Activated T-helper 2 cell treated with anti-CD3 and anti-CD28 coated beads, Interferon-gamma antibody, Interleukin-2, Interleukin-4, amounts not matched to agents 10 μg/mL and 5 μg/mL and 100 μg/mL, durations not matched to agents 14 hours and 24 hours and 36 hours (primary cell): ENCODE measurements at places on chromosomes 6 and 20.

GRCh38 chr20:49685809-49686208, 27.9 kb downstream of the B4GALT5 start:
- no peak overlapping the region for H3K4me3 ChIP-seq
- no peaks in the 10 kb centered on the region for H3K27me3 ChIP-seq
- H3K4me1 ChIP-seq, result peaks cover 40% of the 10 kb centered on the region
- no peak for DNase-seq

DNA sequence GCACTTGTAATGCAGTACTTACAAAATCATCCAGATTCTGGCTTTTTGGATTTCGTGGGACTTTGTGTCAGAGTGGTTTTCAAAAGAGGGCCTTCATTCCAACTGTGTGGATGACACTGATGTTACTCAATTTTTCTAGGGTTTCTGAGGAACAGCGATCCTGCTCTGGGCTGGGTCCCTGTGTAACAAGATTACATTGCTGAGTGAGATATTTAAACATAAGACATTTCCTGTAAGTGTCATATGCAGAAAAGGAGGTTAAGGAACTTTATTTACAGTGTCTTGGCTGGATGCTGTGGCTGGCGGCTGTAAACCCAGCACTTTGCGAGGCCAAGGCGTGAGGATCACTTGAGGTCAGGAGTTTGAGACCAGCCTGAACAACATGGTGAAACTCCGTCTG, 6.7 kb downstream of the ZFAND3 start:
- H3K4me1 ChIP-seq, result peaks cover 52% of the 10 kb centered on the region
- no peak overlapping the region for H3K27ac ChIP-seq
- H3K4me3 ChIP-seq, result no peak overlapping the region

- DNase-seq, result no peak
- no peak overlapping the region for H3K27ac ChIP-seq
- no peak overlapping the region for H3K4me3 ChIP-seq
- peaks cover 7% of the 10 kb centered on the region for H3K27me3 ChIP-seq
- no peaks in the 10 kb centered on the region for H3K4me1 ChIP-seq
Observed at GRCh38 chr6:152085451-152085921, 278.0 kb downstream of the ESR1 start.

DNA sequence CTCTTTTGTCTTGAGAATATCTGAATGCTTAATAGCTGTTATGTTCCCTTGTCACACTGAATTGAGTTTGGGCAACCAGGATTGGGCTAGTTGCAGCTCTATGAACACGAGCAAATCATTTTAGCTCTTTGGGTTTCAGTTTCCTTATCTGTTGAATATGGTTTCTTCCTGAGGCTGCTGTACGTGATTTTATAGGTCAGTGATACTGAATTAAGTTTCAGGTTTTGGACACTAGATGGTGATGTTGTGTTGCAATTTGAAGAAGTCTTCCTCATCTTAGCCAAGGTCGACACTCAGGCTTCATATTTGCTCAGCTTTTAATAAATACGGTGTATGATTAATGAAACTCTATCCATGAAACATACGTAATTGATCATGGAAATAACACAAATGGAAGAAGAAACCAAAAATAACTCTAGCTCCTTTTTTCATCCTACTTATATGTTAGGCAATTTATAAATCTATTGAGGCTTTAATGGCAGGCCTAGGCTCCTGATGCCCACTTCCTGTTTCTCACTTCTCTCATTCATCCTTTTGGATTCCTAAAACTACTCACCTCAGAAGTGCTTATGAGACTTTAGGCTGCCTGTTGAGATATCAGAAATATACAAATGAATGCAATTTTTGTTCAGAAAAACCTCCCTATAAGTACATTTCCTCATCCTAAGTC, 354.1 kb upstream of the MAP3K7 start:
- no peaks in the 10 kb centered on the region for H3K36me3 ChIP-seq
- H3K27ac ChIP-seq, result no peak overlapping the region
- peaks cover 4% of the 10 kb centered on the region for H3K27me3 ChIP-seq
- H3K4me1 ChIP-seq, result peaks cover 5% of the 10 kb centered on the region

GRCh38 chr6:36907781-36908180, 22.0 kb downstream of the C6orf89 start:
- H3K36me3 ChIP-seq, result peaks cover 61% of the 10 kb centered on the region
- H3K27me3 ChIP-seq, result no peaks in the 10 kb centered on the region
- peaks cover 45% of the 10 kb centered on the region for H3K4me1 ChIP-seq
- H3K27ac ChIP-seq, result no peak overlapping the region

- DNase-seq, result no peak
- no peak overlapping the region for H3K4me3 ChIP-seq
- no peak overlapping the region for H3K27ac ChIP-seq
- H3K4me1 ChIP-seq, result no peaks in the 10 kb centered on the region
- H3K36me3 ChIP-seq, result peaks cover 5% of the 10 kb centered on the region
- no peaks in the 10 kb centered on the region for H3K27me3 ChIP-seq
Observed at GRCh38 chr6:88749849-88750248, 213.6 kb downstream of the RNGTT start.

DNA sequence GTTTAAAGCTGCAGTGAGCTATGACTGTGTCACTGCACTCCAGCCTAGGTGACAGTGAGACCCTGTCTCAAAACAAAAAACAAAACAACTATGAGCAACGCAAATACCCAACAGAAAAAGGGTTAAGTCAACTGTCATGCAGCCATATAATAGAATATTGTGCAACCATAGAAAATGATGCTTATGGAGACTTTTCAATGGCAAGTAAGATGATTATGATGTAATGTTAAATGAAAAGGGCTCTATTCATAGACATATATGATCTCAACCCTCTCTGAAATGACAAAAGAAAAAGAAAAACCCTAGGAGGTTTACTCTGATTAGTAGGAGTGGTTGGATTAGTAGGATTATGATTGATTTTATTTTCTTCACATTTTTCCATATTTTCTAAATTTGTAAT, 41.3 kb upstream of the TBC1D7 start:
- H3K4me1 ChIP-seq, result peaks cover 4% of the 10 kb centered on the region
- no peak for DNase-seq
- H3K4me3 ChIP-seq, result no peak overlapping the region
- H3K36me3 ChIP-seq, result no peaks in the 10 kb centered on the region
- no peak overlapping the region for H3K27ac ChIP-seq

- no peak overlapping the region for H3K27ac ChIP-seq
- peaks cover 2% of the 10 kb centered on the region for H3K27me3 ChIP-seq
- DNase-seq, result no peak
- H3K4me3 ChIP-seq, result no peak overlapping the region
Observed at GRCh38 chr6:1579096-1579495, 30.6 kb upstream of the FOXC1 start.

DNA sequence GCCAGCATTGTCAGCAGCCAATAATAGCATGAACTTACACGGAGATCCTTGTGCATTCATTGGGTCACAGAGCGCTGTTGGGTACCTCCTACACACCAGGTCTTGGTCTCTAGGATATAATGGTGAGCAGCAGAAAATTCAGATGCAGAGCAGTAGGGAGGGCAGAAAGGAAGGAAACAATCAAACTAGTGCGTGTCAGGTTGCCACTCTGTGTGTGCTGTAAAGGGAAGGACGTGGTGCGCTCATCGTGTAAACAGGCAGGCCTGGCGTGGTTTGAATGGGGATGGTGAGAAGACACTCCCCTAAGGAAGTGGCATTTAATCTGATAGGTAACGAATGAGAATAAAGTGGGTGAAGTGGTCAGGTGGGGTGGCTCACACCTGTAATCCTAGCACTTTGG, 336.4 kb downstream of the CDH26 start:
- no peaks in the 10 kb centered on the region for H3K4me1 ChIP-seq
- H3K27me3 ChIP-seq, result no peaks in the 10 kb centered on the region
- DNase-seq, result no peak
- no peaks in the 10 kb centered on the region for H3K36me3 ChIP-seq
- H3K27ac ChIP-seq, result no peak overlapping the region
- no peak overlapping the region for H3K4me3 ChIP-seq

- H3K4me3 ChIP-seq, result no peak overlapping the region
- H3K27me3 ChIP-seq, result no peaks in the 10 kb centered on the region
- H3K4me1 ChIP-seq, result no peaks in the 10 kb centered on the region
- H3K36me3 ChIP-seq, result no peaks in the 10 kb centered on the region
- H3K27ac ChIP-seq, result no peak overlapping the region
Observed at GRCh38 chr20:13299401-13299800, 78.3 kb downstream of the ISM1 start.

DNA sequence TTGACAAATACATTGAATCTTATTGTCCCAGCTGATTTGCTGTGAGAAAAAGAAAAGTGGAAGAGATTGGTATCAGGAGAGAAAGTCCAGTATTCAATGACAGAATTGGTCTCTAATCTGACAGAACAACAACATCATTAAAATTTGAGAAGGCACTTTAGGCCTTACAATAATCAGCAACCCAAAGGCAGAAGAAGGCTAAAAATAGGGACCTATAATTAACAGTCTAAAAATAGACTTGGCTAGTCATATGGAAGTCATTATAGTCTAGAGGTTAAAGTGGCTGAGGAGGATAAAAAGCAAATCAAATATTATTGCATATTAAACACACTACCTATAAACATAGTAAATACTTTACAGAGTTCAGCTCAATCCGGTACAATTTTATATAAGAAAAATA, 393.6 kb upstream of the JAG1 start:
- DNase-seq, result no peak
- no peaks in the 10 kb centered on the region for H3K27me3 ChIP-seq
- H3K4me1 ChIP-seq, result no peaks in the 10 kb centered on the region
- no peak overlapping the region for H3K27ac ChIP-seq

- H3K4me1 ChIP-seq, result peaks cover 19% of the 10 kb centered on the region
- peaks cover 92% of the 10 kb centered on the region for H3K36me3 ChIP-seq
- H3K4me3 ChIP-seq, result no peak overlapping the region
- DNase-seq, result no peak
- no peaks in the 10 kb centered on the region for H3K27me3 ChIP-seq
Observed at GRCh38 chr20:49290608-49291191, 12.8 kb upstream of the ZNFX1 start.

DNA sequence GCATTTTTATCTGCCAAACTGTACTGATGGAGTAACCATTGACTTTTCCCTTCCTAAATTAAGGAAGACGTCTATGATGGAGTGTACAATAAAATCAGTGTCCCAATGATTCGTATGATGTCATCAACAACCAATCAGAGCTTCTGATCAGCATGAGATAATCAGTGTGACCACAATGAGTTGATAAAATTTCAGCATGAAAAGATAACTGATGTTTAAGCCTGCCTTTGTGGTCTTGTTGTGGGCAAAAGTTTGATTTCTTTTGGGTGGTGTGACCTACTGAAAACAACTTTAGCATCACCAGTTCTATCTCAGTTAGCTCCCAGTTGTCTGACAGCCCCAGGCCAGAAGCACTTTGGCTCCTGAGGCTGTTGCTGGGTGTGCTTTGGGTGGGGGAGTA, 3.3 kb downstream of the PCIF1 start:
- H3K27ac ChIP-seq, result peak overlapping the region; percentile 68
- peaks cover 40% of the 10 kb centered on the region for H3K36me3 ChIP-seq
- peaks cover 25% of the 10 kb centered on the region for H3K4me1 ChIP-seq
- DNase-seq, result no peak
- peak overlapping the region; percentile 57 for H3K4me3 ChIP-seq

DNA sequence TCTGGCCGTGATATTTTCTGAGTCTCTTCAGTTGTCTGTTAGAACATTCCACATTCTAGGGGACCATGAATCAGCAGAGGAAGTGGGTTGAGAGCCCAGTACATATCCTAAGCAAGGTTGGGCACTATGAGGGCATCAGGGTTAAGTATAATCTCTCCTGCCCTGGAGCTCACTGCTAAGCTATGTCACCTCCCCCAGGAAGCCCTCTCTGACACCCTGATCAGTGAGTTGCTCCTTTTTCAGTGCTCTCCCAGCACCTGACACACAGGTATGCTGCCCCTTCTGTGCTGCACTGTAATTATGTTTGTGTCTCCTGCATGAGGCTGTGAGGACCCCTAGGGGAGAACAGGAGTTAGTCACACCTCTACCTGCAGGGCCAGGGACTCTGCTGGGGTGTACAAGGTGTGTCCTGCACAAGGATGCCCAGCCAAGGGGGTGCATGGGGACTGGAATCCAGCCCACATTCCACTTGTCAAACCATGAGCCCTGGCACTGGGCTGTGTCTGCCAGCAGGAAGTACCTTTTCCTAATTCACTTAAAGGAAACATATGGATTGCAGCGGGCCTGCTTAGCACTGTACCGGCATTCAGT, 3.9 kb downstream of the RAB44 start:
- H3K27ac ChIP-seq, result no peak overlapping the region
- H3K4me3 ChIP-seq, result no peak overlapping the region
- peaks cover 18% of the 10 kb centered on the region for H3K27me3 ChIP-seq

- H3K36me3 ChIP-seq, result no peaks in the 10 kb centered on the region
- DNase-seq, result no peak
- H3K4me3 ChIP-seq, result no peak overlapping the region
- H3K4me1 ChIP-seq, result no peaks in the 10 kb centered on the region
- no peak overlapping the region for H3K27ac ChIP-seq
Observed at GRCh38 chr20:5899444-5899843, 50.9 kb downstream of the TRMT6 start.

DNA sequence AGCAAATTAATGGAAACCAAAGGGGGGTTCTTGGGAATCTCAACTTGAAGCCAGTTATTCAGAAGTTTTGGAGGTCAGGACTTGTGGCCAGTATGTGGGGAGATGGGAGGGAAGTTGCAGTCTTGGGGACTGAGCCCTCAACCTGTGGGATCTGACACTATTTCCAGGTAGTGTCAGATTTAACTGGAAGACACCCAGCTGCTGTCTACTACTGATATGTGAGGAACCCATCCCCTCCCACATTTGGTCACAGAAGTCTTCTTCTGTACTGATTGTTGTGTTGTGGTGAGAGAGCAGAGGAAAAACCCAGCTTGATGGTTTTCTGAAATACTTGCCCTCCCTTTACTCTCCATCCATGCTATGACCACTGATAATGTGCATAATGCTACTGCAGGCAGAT, 134.0 kb downstream of the QRSL1 start:
- H3K27ac ChIP-seq, result no peak overlapping the region
- H3K27me3 ChIP-seq, result peaks cover 2% of the 10 kb centered on the region
- no peaks in the 10 kb centered on the region for H3K36me3 ChIP-seq
- H3K4me1 ChIP-seq, result no peaks in the 10 kb centered on the region
- H3K4me3 ChIP-seq, result no peak overlapping the region

- peaks cover 20% of the 10 kb centered on the region for H3K36me3 ChIP-seq
- peaks cover 13% of the 10 kb centered on the region for H3K4me1 ChIP-seq
- no peak overlapping the region for H3K27ac ChIP-seq
- no peaks in the 10 kb centered on the region for H3K27me3 ChIP-seq
- H3K4me3 ChIP-seq, result no peak overlapping the region
Observed at GRCh38 chr6:650098-650497, 6.8 kb downstream of the HUS1B start.

DNA sequence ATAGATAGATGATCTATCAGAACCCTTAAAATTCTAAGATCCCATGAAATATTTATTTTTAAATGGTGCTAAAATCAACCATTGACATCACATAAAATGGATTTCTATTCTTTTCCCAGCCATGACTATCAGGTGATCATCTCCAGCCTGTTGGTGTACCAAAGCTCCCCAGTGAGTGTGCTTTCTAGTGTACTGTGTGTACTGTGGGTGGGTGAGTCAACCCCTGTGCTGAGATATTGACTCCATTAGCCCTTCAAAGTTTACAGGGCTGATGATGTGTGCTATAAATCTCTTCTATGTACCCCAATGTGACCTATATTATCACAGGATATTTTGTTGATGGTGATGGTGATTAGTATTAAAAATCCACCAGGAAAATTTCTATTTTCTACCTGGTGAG, 344.6 kb downstream of the MMUT start:
- H3K27me3 ChIP-seq, result no peaks in the 10 kb centered on the region
- H3K4me3 ChIP-seq, result no peak overlapping the region
- H3K36me3 ChIP-seq, result no peaks in the 10 kb centered on the region
- H3K27ac ChIP-seq, result no peak overlapping the region
- H3K4me1 ChIP-seq, result no peaks in the 10 kb centered on the region
